ENCODE measurements at places on chromosomes 3 and 15.

GRCh38 chr15:78046796-78047341 is 30.6 kb downstream of the TBC1D2B start:
- DNase-seq, result no peak

- DNase-seq, result no peak
Observed at GRCh38 chr3:171206283-171206682, 179.8 kb upstream of the SLC2A2 start.

- no peak for DNase-seq
Observed at GRCh38 chr15:76176487-76177085, 116.8 kb downstream of the TMEM266 start.

GRCh38 chr3:195820186-195820585 is 8.5 kb upstream of the MUC4 start:
- DNase-seq, result no peak

DNA sequence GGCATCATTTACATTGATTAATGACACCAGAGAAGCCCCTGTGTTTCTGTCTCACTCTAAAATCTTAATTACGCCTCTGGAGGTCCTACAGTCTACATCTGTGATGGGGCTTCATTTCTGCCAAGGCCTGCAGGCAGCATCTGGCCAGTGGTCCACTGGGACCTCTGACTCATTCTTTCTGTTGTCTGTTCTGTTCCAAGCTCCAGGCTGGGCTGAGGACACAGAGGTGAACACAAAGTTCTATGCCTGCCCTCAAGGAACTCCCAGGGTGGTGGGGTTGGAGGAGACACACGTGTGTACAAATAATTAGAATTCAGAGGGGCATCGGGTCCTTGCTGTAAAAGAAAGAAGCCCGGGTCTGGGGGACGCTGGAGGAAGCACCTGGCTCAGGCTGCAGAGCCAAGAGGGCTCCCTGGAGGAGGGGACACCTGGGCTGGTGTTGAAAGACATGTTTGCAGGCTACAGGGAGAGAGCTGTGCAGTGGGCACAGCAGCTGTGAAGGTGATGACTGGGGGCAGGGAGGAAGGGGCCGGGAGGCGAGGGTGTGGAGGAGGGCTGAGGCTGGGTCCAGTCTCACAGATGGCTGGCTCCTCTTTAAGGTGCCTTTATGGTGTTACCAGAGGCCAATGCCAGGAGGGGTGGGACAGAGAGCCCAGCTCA is 103.3 kb upstream of the PRR23E start:
- DNase-seq, result no peak

DNA sequence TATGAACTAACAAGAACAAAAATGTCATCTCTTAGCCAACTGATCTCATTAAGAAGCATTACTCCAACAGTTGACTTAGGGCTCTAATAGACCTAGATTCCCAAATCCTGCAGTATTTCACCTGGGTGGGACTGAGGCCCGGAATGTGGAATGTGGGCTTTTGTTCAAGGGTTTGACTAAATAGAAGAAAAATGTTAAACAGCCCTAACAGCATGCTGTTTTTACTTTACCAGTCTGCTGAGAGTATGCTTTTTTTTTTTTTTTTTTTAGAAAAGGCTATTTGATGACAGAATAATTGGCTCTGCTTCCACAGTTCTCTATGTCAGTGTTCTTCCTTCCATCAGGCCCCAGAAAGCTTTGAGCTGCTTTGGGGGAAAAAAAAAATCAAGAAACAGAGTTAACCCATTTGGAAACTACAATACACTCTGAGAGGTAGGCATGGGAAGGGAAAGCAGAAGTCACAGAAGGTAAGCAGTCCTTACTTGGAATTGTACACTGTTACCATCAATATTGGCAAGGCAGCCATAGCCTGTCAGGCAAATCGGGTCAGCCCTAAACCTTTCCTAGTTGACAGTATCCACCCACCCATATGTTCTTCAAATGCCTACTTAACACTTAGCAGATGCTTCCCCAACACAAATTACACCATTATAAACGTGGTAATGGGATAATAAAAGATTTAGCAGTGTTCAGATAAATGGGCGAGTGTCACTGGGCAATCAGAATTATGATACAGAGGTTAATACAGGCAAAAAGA is 224.2 kb downstream of the CNTN3 start:
- DNase-seq, result no peak

DNA sequence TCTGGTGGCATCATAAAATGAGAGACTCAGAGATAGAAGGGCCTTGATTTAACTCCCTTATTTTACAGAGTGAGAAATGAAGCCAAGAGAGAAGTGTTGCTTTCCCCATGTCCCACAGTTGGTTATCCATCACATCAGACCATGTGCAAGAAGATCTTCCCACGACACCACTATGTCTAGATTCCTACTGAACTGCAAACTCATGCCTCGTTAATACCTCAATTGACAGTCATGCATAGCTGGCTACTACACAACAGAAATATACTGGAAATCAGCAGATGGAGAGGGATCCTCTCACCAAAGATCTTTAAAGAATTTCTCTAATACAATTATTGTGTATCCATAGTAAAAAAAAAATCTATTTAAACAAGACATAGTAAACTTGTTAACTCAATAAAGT is 33.3 kb downstream of the PEAK1 start:
- no peak for DNase-seq

- DNase-seq, result peak; percentile 48
Observed at GRCh38 chr3:104909198-104909597, 457.5 kb upstream of the ALCAM start.

Measured in epithelial cell of proximal tubule (primary cell).